ENCODE measurements at places on chromosomes 3 and 15.

- no peak for DNase-seq
Measured at GRCh38 chr3:112633757-112634156, 7.2 kb downstream of the CCDC80 start.

DNA sequence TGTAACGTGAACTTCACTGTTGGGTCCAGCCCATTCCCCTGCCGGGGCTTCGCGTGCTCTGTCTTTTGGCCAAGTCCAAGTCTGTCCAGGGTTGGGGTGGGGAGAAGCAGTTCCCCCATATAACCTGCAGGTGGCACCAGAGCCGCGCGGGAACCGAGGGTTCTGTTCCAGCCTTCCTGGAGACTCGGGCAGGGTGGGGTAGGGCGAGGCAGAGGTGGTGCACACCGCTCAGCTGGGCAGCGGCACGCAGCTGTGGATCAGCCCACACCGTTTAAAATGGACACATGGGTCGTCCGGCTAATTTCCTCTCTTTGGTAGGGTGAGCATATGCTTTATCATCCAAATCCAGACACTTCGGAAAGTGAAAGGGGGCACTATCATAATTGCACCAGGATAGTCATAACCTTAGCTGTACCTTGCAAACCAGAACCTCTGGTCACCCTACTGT, 118.1 kb downstream of the TBC1D2B start:
- no peak for DNase-seq

- DNase-seq = no peak
Measured at GRCh38 chr3:161893972-161894371, 397.4 kb downstream of the OTOL1 start.

DNA sequence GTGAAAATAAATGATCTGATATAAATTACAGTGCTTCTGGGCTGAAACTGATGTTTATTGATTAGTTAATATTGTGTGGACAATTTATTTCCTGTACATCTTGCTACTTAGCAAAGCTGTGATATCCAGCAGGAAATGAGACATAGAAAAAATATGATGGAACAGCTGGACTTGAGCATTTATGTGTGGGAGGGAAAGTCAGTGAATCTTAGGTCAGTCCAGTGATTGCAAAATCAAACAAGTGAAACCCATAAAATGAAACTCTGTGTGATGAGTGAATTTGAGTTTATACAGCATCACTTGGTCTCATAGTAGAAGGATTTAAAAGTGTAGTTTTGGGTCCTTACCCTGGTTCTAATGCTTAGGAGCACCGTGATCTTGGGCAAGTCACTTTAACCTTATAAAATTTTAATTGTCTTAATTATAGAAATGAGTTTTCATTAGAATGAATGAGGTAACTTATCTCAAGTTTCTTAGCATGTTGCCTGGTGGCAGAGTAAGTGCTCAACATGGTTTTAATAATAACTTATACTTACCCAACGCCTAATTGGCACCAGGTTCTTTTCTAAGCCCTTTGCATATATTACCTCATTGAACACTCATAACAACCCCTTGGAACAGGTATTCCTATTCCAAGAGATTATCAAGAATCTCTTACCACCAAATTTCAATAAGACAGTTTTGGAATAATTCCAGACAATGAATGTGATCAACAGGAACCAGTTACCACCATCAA, 194.6 kb downstream of the ADAMTSL3 start:
- DNase-seq = no peak

GRCh38 chr3:88595026-88595425, 445.3 kb downstream of the C3orf38 start:
- no peak for DNase-seq

DNA sequence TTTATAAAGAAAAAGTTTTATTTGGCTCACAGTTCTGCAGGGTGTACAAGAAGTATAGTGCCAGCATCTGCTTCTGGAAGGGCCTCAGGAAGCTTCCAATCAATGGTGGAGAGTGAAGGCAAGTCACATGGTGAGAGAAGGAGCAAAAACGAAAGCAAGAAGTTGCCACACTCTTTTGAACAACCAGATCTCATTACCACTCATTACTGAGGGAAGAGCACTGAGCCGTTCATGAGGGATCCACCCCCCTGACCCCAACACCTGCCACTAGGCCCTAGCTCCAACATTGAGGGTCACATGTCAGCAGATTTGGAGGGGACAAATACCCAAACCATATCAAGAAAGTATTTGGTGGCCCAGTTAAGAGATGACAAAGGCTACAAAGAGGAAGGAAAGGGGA, 239.3 kb upstream of the UBE2E1 start:
- no peak for DNase-seq

DNA sequence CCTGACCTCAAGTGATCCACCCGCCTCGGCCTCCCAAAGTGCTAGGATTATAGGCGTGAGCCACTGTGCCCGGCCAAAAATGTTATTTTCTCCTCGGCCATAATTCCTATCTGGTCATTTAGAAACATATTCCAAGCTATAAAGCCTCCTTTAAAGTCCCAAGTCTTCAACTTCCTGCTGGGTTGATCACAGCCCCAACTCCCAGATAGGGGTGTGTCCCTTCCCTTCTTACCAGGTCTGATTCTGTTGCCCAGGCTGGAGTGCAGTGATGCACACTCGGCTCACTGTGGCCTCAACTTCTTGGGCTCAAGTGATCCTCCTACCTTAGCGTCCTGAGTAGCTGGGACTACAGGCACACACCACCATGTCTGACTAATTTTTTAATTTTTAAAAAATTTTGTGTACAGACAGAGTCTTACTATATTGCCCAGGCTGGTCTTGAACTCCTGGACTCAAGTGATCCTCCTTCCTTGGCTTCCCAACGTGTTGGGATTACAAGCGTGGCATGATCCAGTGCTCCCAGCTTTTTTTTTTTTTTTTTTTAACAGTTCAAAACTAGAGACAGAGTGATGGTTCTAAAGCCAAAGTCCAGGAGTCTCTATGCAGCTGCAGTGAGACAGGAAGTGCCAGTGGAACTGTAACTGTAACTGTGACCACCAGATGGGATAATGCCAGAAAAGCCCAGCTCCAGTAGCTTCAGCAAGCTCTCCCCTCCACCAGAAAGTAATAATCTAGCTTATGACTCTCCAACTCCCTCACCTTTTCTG, 8.2 kb upstream of the PRKAR2A start:
- no peak for DNase-seq

GRCh38 chr3:59774634-59775033, 724.8 kb upstream of the CFAP20DC start:
- DNase-seq = no peak

DNA sequence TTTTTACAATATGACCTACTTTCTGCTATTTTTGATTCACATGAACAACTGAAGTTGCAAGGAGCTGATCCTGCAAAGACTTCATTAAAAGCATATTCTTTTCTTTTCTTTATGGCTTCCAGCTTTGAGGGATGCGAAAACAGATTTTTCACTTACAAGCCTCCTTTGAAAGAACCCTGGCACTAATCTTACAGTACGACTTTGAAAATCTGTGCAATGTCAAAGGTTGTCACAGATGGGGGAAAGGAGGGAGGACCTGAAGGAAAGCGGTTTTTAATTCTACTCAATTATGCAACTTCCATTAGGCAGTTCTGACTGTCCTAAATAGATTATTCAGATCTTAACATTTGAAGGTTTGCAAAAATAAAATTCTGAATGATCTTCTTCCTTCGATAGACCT, 130.5 kb downstream of the TNIK start:
- no peak for DNase-seq

DNA sequence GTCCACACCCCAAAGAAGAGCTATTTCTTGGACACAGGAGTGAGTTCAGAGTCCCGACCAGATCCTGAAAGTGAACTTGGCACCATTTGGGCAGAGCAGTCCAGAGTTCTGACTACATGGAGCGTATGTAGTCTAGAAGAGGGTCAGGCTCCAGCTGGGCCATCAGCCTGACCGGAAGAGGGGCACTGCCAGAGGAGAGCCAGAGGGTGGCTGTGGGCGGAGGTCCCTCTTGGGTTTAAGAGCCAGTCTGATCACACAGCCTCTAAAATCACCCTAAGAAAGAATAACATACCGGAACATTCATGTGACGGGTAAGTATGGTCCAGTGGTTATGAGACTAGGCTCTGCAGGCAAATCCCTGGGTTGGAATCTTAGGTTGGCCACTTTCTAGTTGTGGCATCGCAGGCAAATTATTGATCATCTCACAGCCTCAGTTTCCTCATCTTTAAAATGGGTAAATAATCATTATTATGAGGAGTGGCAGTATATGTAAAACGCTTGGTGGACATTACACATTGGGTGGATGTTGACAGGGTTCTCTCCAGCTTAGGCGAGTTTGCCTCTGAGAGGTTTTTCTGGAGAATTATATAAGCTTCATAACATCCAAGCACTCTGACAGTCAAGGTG, 2.1 kb upstream of the RAP2B start:
- no peak for DNase-seq

- no peak for DNase-seq
Measured at GRCh38 chr15:41990691-41991090, 18.3 kb upstream of the EHD4 start.

DNA sequence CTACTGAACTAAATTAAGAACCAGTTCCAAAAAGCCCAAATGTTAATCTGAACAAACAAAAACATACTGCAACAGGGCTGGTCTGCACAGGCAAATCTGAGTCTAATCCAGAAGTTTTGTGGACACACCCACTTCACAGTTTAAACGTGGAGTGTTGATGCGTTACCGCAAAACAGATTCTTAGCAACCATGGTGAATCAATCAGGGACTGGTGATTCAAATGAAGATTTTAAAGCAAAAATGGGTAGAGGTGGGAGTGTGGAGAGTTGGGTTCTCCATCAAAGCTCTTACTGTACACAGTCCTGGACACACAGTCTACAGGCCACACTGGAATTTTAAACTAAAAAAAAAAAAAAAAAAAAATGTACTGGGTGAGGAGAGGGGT, 5.2 kb downstream of the ANXA2 start:
- no peak for DNase-seq

- no peak for DNase-seq
Measured at GRCh38 chr3:42691816-42692666, 6.7 kb downstream of the KLHL40 start.

- no peak for DNase-seq
Measured at GRCh38 chr15:42156243-42156922, at the start of gene PLA2G4F. TSS of gene PLA2G4F (minus strand) at chr15:42156636. CDS start at chr15:42156549, 87 bp downstream.

DNA sequence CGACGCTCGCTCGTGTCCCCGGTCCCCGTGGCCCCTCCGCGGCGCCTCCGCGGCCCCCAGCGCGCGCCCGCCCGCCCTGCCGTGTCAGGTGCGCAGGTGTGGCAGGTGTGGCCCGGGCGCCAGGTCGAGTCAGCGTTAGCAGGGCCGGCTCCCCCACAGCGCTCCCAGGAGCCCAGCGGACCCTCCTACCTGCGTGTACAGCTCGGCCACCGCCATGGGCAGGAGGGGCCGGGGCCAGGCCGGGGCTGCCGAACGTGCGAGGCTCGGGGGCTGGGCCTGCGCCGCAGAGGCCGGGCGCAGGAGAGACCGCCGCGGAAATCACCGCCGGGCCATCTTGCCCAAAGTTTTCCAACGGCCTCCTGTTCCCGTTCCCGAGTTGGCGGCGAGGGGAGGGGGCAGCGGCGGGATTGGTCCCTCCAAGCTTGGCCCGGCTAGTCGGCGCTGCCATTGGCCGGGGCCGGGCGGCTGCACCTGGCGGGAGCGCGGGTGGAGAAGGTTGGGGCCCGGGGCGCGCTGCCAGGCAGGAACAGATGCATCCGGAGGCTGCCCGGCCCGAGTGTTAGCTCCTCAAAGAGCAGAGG, at the start of gene MYO5C:
Gene MYO5C, minus strand, starts transcription at position 384 of the 581 bp plus-strand sequence. Its CDS starts 168 bp downstream, at position 216.
- no peak for DNase-seq

DNA sequence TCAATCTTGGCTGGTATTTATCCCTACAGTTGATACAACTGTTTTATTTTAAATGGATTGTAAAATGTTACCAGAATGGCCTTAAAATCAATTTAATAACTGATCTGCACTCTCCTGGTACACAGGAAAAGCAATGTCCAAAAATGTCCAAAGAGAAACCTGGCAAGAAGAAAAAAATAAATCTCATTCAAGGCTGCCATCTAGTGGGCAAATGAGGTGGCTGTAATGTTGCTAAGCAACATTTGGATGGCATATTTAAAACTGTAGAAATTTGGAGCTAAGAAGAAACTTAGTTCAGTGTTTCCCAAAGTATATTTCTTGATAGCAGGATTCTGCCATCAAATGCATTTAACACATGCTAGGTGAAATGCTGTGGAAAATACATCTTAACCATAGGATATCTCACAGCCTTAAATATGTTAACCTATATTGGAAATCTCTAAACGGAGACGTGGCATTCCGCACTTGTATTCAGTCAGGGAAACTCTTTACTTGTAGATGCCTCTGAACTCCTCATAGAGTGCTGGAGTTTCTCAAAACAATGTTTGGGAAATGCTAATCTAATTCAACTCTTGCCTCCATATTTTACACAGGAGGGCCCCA, 216.8 kb downstream of the ERC2 start:
- DNase-seq = no peak

GRCh38 chr15:29050870-29051269, 165.1 kb downstream of the APBA2 start:
- DNase-seq = no peak

DNA sequence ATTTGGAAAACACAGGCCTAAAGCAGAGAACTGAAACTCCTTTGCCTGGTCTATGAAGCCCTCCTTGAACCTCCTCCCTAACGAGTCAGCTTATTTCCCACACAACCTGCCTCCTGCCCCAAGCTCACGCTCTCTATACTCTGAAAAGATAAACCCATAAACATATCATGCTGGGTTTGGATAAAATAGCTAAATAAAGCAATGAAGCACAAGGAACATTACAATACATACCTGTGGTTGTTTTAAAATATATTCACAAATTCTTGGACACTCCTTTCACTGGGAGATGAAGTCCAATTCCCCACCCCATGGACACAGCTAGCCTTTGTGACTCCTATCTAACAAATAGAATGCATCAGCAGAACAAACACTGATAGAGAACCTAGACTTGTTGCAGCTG, 98.2 kb downstream of the PLCH1 start:
- DNase-seq = no peak

DNA sequence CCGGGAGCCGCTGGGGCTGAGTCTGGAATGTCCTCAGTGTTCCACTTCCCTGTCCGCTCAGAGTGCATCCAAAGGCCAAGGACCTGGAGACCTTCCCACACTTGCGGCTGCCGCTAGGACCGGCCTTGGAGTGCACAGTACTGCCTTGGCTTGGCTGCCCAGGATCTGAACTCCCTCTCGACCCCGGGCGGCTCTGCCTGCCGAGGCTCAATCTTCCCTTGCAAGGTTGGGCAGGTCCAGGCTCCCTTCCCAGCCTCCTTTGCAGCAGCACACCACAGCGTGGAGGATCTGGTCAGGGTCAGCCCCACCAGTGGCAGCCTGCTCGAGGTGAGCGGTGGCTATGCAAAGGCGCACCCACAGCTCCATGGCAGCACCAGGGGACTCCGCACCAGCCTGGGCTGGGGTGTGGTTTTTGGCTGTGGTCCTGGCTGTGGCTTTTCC, 69.2 kb downstream of the PLXNA1 start:
- DNase-seq = no peak

GRCh38 chr15:90496791-90497190, 32.9 kb upstream of the CRTC3 start:
- DNase-seq = no peak

GRCh38 chr3:73401616-73402279, 223.0 kb downstream of the PDZRN3 start:
- DNase-seq = no peak

DNA sequence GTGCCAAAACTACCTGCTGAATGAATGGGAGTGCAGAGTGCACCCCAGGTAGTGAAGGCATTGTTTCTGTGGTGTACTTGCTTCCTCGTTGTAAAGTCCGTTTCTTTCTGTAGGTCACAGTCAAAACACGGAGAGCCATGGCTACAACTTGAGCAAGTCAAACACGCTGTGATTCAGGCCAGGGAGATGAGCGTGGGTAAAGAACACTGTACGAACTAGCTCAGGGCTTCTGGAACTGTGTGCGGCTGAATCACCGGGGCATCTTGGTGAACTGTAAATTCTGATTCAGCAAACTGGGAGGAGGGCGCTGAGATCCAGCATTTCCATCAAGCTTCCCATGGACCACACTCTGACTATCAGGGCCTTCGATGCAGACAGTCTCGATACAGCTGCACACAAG, 5.0 kb upstream of the TNK2 start:
- DNase-seq = no peak
